NCI-H748 treated with DMSO at 0.1 percent for 48 hours (cell line): ENCODE measurements at places on chromosomes 11 and 22.

- no peak for DNase-seq
These were observed 252.6 kb downstream of the GUCY1A2 start for GRCh38 chr11:106765469-106766258.

- no peak for DNase-seq
These were observed 34.1 kb downstream of the PAMR1 start for GRCh38 chr11:35491231-35491871.

- no peak for DNase-seq
These were observed 34.4 kb upstream of the KIRREL3 start for GRCh38 chr11:127034973-127035372.

GRCh38 chr11:86741484-86741835 is 58.9 kb upstream of the PRSS23 start:
- DNase-seq, result no peak

DNA sequence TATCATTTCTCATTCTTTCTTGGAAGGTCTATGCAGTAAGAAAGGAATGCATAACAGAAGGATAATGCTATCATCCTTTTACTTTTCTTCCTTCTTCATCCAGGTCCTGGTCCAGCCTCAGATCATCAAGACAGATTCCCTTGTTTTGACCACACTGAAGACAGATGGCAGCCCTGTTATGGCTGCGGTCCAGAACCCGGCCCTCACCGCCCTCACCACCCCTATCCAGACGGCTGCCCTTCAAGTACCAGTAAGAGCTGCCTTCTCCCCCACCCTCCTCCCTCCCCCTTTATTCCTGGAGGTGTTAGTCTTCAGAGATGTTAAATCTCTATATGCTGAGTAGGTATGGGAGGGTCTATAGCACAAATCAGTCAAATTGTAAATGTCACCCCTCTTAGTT is 37.9 kb downstream of the SREBF2 start:
- DNase-seq, result no peak

DNA sequence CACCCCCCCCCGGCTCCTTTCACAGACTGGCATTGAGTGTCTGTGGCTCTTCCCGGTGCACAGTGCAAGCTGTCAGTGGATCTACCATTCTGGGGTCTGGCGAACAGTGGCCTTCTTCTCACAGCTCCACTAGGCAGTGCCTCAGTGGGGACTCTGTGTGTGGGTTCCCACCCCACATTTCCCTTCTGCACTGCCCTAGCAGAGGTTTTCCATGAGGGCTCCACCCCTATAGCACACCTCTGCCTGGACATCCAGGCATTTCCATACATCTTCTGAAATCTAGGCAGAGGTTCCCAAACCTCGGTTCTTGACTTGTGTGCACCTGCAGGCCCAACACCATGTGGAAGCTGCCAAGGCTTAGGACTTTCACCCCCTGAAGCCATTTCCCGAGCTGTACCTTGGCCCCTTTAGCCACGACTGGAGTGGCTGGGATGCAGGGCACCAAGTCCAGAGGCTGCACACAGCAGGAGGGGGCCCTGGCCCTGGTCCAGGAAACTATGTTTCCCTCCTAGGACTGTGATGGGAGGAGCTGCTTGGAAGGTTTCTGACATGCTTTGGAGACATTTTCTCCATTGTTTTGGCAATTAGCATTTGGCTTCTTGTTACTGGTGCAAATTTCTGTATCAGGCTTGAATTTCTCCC is 26.0 kb downstream of the BCL2L13 start:
- DNase-seq, result no peak

GRCh38 chr11:5004424-5005274 is 10.0 kb downstream of the OR51L1 start:
- peak; percentile 81 for DNase-seq

GRCh38 chr22:30247974-30248373 is 1.4 kb upstream of the LIF start:
- no peak for DNase-seq

GRCh38 chr11:10351765-10352641 is 47.1 kb downstream of the ADM start:
- DNase-seq, result peak; percentile 90

DNA sequence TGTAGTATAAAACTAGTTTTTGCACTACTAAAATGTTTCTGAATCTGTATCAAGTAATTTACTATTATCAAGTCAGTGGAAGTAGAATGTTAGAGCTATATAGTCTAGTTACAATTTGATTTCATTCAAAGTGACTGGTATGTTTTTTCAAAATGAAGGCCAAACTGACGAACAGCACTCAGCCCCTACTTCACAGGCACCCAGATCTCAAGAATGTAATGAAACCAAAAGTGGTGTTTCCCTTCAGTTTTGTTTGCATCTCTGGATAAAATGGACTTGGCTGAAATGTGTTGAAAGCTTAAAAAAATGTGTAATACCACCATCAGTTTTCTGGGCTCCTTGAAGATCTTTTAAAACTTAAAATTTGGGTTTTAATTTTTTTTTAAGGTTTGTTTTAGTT is 46.4 kb downstream of the QSER1 start:
- DNase-seq, result no peak

- DNase-seq, result no peak
These were observed 1.7 kb downstream of the AP5B1 start for GRCh38 chr11:65778901-65779668.

GRCh38 chr11:23236826-23237555 is 376.7 kb upstream of the CCDC179 start:
- DNase-seq, result no peak

- no peak for DNase-seq
These were observed 69.5 kb upstream of the ATXN10 start for GRCh38 chr22:45602004-45602733.

DNA sequence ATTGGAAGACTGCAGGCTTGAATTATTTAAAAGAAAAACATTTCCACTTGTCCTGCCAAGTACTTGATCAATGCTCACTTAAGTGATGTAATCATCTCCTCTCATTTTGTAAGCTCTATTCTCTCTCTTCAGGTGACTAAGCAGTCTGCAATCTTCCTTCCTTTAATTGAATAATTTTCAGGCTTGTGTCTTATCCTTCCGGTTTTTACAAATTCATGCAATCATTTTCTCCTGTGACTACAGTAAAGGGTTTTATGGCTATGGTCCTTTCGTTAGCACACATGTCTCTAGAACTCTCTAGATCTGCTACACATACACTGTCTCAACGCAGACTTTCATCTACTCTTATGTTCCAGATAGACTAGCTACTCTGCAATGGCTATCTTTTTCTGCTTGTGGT is 12.6 kb upstream of the UPB1 start:
- DNase-seq, result peak; percentile 27

DNA sequence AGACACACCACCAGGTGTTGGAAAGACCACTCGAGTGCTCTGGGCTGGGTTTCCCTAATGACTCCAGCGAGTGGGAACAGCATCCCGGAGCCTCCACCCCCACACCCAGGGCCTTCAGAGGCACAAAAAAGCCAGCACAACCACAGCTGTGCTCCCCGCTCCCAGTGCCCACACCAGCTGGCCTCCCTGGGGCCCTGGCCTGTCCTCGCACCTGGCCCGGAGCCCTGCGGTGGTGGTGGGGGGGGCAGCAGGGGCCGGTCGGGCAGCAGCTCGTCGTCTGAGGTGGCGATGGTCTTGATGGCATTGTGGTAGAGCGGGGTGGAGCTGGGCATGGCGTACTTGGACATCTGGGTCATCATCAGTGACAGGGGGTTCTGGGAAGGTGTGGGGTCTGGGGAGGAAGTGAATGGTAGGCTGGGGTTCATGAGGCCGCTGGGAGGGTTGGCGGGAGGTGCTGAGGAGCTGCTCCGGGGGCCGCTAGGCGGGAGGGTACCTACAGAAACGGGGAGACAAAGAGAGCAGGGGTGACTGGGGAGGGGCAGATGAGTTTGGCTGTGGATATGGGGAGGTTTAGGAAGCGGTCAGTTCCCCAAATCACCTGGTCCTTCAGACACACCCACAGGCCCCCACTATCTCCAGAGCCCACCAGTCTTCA is 16.1 kb downstream of the CXCR5 start:
- no peak for DNase-seq

DNA sequence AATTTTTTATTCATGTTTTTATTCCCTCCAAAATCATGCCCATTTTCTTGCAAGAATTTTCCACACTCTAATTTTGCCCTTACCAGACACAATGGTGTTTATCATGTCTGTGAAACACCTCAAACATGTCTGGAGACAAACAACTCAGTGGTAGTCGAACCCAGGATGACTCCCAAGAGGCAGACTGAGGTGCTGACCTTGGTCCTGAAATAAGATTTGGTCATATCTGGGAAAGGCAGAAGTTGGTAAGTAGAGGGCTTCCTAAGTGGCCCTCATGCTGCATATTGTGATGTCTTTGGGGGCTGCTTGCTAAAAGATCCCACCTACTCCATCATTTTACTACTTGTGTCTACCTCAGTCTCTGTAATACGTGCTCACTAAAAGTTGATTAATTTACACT is 369.4 kb upstream of the ISX start:
- no peak for DNase-seq

- no peak for DNase-seq
These were observed 15.7 kb upstream of the CYTH4 start for GRCh38 chr22:37266581-37267134.

- no peak for DNase-seq
These were observed 3.8 kb upstream of the CAPN5 start for GRCh38 chr11:77062924-77063323.
